ENCODE measurements at places on chromosomes 16 and 17.

DNA sequence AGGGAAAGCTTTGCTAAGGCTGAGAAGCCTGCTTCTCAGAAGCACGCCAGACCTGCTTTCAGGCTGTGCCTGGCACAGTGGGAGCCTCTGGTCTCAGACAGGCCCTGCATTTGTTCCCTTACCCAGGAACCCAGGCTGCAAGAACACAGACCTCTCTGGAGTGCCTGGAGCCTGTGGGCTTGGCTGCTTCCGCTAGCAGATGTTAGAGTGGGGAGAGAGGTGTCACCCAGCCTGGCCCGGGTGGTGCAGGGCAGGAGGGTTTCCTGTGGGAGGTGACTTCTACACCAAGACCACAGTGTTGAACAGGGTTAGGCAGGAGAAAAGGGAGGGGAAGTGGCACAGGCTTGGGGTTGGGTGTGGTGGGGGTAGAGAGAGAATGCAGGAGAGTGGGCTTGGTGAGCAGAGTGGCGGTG, 35.8 kb upstream of the ADGRG1 start:
- peak; percentile 77 for DNase-seq

GRCh38 chr16:11474617-11475291, 112.0 kb downstream of the LITAF start:
- DNase-seq = no peak

GRCh38 chr17:79690466-79690865, 40.3 kb upstream of the ENPP7 start:
- no peak for DNase-seq

GRCh38 chr17:68394608-68395331, 62.5 kb downstream of the WIPI1 start:
- no peak for DNase-seq

DNA sequence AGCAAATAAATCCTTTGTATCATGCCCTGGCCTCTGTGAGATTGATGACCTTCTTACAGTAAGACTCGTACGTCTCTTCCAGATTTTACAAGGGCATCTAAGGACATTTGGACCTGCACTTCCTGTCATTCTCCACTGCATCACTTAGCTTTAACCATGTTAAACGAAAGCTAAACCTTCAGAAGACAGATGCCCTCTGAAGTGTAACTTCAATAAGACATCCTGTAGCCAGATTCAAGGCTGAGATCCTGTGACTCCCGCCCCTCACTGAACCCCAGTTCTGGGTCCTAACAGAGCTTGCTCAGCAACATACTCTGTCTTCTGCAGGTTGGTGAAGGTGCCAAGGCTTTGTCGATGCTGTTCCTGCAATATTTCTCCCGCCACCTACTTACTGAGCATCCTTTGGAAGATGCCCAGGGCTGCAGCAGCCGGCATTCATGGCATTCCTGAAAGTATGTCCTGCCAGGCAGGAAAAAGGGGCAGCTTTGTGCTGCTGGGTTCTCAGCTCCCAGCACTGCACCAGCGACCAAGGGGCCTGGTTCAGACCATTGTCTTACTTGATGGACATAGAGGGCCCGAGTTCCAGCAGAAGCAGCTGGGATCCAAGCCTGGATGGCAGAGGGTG, 131.1 kb downstream of the AXIN2 start:
- DNase-seq = no peak

DNA sequence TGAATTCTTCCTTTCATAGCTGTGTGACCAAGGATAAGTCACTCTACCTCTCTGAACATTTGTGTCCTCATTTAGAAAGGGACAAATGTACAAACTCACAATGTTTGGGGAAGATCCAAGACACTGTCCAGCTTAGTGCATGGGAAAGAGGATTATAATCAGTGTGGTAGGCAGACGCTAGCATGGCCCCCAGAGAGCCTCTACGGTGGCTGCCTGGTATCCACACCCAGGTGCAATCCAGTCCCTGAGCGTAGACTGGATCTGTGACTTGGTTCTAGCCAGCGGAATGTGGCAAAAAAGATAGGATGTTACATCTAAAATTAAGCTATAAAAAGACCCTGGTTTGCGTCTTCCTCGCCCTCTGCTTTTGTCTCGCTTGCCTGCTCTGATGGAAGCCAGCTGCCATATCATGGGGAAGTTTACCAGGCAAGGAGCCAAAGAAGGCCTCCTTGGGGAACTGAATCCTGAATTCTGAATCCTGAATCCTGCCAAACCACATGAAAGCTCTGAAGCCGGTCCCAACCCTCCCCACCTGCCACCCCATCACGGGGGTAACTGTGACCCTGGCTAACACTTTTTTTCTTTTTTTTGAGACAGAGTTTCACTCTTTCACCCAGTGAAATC, 51.7 kb downstream of the PLXDC1 start:
- no peak for DNase-seq

GRCh38 chr16:17233318-17234002, 237.3 kb downstream of the XYLT1 start:
- no peak for DNase-seq

Measured in stimulated activated naive CD8-positive, alpha-beta T cell treated with anti-CD3 and anti-CD28 coated beads, Interleukin-15, Interleukin-2, amounts not matched to agents 100 U/mL and 50 U/mL, for 24 hours (primary cell).